Coronary artery (tissue), 2 donors: ENCODE measurements at places on chromosomes 6 and 20.

DNA sequence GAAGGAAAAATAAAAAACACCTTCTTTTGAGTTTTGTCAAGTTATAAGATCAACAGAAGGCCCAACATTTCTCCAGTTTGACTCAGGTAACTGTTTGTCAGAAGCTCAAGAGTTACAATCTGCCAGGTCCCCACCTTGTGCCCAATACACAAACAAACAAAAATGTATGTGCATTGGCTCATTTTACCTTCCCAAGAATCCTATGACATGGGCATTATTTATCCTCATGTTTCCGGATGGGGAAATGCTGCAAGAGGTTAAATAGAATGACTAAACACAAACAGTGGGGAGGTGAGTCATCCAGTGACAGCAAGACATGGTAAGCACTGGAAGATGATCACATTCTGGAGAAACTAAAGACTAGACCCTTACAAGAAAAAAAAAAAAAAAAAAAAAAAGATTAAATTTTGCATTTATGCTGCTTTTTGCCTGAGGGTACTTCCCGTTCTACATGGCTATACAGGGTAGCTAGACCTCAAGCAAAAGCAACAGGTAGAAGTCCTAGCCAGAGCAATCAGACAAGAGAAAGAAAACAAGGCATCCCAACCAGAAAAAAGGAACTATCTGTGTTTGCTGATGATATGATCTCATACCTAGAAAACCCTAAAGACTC lies 23.6 kb upstream of the ANKRD60 start:
- DNase-seq, result no peak

DNA sequence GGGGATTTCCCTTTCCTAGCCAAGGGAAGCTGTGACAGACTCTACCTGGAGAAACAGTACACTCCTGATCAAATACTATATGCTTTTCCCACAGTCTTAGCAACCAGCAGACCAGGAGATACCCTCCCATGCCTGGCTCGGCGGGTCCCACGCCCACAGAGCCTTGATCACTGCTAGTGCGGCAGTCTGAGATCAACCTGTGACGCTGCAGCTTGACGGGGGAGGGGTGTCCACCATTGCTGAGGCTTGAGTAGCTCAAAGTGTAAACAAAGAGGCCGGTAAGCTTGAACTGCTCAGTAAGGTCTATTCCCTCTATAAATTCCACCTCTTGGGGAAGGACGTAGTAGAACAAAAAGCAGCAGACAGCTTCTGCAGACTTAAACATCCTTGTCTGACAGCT lies 63.2 kb downstream of the WASF1 start:
- no peak for DNase-seq

- DNase-seq, result peak; percentile 3
These were observed 115.9 kb downstream of the PAX1 start for GRCh38 chr20:21821358-21821757.

- no peak for DNase-seq
These were observed 593.0 kb downstream of the GRIK2 start for GRCh38 chr6:101986476-101986875.

GRCh38 chr6:22078288-22078687 lies 218.5 kb downstream of the PRL start:
- DNase-seq, result no peak

DNA sequence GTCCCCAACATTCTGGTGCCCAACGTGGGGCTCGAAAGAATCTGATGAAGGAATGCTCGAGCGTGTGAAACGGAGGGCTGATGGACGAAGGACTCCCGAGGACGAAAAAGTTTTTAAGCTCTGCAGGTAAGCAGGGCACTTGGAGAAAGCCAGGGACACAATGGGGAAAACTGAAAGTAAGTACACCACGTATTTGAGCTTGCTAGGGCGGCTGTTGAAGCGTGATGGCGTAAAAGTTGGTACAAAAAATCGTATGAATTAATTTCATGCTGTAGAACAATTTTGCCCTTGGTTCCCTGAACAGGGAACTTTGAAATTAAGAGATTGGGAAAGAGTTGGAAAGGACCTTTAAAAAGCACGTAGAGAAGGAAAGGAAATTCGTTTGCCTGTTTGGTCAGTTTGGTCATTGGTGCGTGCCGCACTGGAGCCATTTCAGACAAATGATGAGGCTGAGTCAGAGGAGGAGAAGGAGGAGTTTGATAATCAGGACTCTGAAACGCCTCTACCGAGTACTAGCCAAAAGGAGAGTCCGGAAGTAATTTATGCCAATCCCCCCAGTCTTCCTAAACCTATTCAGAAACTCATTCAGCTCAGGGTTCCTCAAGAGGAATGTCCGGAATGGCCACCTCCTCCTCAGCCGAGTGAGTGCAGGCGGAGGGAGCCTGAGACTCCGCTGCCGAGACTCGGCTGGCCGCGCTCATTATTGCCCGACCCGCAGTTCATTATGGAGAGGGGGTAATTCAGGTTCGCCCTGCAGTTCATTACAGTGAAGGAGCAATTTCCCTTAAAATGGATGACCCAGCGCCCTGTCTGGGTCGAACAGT lies 59.2 kb upstream of the PRSS16 start:
- peak; percentile 81 for DNase-seq

GRCh38 chr6:7628479-7628878 lies 38.5 kb downstream of the SNRNP48 start:
- no peak for DNase-seq

DNA sequence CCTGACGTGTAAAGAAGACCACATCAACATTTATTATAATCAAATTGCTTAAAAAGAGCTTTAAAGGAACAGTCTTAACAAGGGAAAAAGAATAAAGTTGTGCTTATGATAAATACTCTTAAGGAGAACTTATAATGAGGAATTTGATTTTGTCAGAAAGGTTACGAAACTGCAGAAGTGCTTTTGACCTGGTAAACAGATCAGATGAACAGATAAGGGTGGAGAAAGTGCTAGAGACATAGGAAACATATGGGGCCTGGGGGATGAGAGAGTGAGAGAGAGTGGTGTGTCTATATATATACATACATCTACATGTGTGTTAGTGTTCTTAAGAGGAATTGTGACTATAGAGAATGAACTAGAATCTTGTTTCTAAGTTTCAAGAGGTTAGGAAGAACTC lies 186.2 kb upstream of the GJE1 start:
- no peak for DNase-seq

- DNase-seq, result no peak
These were observed 14.3 kb downstream of the SERPINB6 start for GRCh38 chr6:2956930-2957685.

- no peak for DNase-seq
These were observed 2.6 kb upstream of the ZKSCAN3 start for GRCh38 chr6:28347119-28347518.

DNA sequence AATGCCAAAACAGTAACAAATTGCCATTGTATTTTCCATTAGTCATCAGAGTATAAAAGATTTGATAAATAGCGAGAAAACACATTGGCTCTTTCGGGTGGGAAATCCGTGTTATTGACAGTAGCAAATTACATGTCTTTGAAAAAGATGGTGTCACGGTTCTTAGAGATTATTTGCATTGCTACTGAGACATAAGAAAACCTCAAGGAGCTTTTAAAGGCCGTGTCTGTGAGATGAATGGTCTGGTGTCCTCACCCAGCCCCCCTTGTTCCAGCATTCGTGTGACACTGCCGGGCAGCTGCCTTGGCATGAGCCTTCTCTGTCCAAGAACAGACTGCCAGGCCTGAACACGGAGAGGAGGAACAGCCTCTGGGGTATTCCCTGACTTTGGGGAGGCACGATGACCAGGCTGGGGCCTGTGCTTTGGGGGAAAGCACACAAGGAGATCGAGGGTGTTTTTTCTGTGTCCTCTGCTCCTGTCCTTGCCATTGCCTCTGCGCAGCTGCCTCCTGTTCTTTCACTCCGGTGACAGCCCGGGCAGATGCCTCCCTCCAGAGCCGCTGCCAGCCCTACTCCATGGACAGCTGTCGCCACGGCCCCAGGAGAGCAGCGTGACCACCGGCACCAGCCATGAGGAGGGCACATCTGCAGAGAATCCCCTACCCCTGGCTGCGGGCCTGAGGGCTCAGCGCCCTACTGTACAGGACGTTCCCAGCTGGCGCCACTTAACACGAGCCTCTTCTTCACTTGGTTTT lies 167.7 kb upstream of the CDYL start:
- DNase-seq, result no peak

DNA sequence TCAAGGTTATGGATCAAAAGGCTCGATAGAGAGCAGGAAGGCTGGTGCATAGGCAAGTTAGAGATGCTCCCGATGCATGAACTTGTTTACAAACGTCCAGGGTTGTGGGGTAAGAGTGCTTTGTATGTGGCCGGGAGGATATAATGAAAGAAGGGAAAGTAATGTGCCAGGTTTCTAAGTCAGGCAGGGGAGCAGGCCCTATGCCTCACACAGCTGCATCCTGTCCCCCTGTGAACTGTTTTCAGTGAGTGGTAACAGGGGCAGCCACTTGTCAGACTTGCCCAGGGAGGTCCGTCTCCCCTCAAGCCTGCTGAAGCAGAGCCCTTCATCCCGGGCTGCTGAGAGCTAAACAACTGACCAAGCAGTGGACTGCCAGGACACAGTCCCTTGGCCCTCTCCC lies 19.4 kb downstream of the KCNK5 start:
- DNase-seq, result no peak

GRCh38 chr20:23397961-23398360 lies 23.3 kb downstream of the NAPB start:
- DNase-seq, result no peak

DNA sequence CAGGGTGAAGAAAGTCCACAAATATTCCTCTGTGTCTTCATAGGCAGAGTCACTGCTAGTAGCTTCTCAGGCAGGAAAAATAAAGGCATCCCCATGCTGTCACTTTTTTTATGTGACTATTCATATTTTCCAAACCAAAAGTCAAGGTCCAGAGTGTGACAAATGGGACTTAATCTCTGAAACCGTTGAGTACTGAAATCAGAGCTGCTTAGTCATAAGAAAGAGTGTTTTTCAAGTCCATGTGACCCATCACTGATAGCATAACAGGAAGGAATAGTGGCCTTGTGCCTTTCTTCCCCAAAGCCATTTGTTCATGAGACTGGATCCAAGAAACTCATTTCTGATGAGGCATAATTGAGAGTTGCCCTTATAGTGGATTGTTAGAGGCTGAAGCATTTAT lies 210.3 kb upstream of the TSHZ2 start:
- DNase-seq, result no peak

- DNase-seq, result no peak
These were observed 88.4 kb downstream of the HACE1 start for GRCh38 chr6:104771258-104771832.

GRCh38 chr6:166691199-166691598 lies 64.1 kb upstream of the RPS6KA2 start:
- DNase-seq, result no peak

GRCh38 chr6:139330826-139331500 lies 39.2 kb upstream of the TXLNB start:
- no peak for DNase-seq

DNA sequence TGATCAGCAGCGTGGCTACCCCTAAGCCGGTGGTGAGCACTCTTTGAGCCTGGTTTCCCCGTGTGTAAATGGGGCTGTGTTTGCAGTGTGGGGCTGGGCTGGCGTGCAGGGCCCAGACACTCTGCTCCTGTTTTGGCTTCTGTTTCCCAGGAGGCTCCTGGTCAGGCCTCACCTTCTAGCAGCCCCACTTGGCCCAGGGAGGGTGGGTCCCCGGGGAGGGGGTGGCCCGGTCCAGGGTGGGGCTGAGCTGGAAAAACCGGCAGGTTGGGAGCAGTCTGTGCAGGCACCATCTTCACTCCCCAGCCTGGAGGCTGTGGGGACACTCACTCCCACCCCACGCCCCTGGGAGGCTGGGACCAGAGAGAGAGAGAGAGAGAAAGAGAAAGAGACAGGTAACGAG lies 25.3 kb downstream of the CEBPB start:
- DNase-seq, result no peak

- no peak for DNase-seq
These were observed 75.4 kb downstream of the FILIP1 start for GRCh38 chr6:75418233-75418632.

- peak; percentile 70 for DNase-seq
These were observed 78.5 kb upstream of the SIRPA start for GRCh38 chr20:1816384-1817381.

DNA sequence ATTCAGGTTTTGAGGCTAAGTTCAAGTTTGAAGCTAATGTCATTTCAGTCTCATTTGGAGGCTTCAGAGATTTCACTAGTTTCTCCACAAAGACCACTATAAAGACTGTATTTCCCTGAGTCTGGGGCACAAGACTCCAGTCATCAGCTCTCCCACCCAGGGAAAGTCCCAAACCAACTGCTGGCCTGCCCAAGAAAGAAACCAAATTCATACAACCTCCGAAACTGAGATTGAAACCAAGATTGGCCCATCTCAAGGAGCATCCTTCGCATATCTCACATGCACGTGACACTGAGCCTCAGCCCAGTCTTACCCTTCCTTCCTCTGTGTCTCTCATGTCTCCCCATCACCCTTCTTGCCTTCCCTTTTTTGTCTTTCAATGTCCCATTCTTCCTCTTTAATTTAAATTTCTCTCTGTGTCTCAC lies 3.5 kb upstream of the LTA start:
- no peak for DNase-seq

GRCh38 chr6:135025175-135025574 lies 29.4 kb downstream of the HBS1L start:
- DNase-seq, result no peak

GRCh38 chr6:108565091-108565766 lies 4.5 kb downstream of the FOXO3 start:
- DNase-seq, result no peak

DNA sequence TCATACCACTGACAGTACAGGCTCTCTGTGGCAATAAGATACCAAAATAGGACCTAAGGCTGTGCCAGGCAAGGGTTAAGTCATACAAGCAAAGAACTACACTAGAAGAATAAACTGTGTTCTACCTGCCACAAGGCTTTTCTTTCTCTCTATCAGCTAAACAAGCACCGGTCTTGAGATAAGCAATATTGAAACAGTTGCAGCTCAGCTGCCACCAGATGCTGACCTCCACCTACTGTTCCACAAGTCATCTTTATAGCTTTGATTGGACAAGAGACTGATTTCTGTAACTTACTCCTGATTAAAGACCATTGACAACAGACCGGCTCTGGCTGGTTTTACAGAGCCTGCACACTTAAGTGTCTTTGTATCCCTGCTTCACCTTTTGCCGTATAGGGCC lies 24.1 kb downstream of the SCP2D1 start:
- DNase-seq, result peak; percentile 19

DNA sequence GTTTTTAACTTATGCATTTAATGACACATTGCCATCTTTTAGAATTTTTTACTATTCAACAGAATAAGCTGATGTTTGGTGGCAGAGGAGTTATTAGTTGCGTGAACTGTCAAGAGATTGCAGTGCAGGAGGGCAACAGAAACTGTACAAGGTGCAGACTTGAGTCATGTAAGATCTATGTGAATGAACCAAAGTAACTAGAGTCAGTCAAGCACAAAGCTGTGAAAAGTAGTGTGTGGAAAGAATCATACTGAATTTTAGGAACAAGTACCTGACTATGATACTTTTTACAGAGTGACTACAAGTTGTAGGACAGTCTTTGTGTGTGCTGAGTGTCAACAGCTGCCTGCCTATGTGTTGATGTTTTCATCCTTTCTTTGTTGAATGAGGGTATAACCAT lies 2.7 kb upstream of the C6orf163 start:
- DNase-seq, result no peak
